ENCODE measurements at places on chromosomes 7 and 10.
A peak's percentile ranks its signal among the peaks of the same experiment; 100 is the strongest.

DNA sequence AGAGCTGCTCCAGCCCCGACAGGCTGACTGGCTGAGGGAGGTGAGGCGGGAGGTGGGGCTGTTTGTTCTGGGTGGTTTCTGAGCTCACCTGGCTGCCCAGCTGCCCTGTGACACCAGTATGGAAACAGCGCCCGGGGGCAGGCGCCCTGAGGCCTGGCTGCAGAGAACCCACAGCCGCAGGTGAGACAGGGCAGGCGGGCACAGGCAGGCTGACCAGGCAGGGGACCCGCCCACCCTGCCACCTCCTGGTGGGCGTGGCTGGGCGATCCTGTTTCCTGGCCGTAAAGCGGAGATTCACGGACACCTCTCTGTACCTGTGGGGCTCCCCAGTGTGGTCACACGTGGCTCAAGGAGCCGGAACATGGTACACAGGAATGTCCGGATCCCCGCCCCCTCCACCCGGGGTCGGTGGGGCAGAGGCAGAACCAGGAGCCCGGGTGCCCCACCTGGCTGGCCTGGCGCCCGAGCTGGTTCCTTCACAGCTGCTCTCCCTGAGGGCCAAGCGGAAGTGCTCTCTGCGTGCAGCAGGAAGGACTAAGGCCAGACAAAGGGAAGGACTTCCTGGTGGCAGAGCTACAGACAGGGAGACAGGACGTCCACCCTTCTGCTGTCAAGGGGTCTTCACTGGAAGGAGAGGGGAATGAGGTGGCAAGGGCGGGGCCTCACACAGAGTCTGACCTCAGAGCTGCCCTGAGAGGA lies 3.9 kb downstream of the MICALL2 start:
- no peak for DNase-seq

GRCh38 chr7:4091767-4092166 lies 590.3 kb upstream of the FOXK1 start:
- no peak for DNase-seq

GRCh38 chr7:2571409-2571808 lies 12.6 kb downstream of the IQCE start:
- DNase-seq = no peak

GRCh38 chr7:157687158-157687557 lies 350.4 kb downstream of the DNAJB6 start:
- no peak for DNase-seq

DNA sequence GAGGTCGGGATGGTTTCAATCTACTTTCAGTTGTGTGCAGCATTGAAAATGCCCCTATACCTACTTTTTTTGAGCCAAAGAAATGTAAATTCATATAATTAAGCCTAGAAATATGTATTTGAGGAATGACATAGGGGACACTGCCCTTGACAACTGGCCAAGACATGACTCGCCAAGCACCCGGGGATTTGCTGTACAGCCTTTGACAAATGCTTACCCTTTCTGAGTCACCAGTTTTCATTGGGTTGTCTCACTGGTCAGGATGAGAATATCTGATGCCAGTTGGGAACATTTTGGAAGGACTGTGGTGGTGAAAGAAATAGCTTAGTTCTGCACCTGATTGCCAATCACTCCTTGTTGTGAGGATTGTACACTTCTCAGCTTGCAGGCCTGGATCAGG lies 166.8 kb upstream of the HABP2 start:
- DNase-seq = no peak

DNA sequence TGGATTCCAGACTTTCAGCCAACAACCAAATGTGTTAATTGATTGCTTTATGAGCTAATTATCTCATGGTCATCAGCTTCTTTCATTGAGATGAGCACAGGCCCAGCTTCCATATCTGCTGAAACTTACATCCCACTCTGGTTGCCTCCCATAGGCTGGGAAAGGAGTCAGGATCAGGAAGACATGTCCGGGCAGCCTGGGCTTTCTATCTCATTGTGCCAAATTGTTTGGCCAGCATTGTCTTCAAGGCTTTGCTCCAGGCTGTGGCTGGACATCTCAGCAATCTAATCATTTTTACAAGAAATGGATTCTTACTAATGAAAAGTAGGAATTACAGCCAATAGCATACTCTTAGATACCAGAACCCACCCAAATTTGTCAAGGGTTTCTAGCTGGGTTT lies 295.2 kb downstream of the CXCL12 start:
- DNase-seq = no peak

DNA sequence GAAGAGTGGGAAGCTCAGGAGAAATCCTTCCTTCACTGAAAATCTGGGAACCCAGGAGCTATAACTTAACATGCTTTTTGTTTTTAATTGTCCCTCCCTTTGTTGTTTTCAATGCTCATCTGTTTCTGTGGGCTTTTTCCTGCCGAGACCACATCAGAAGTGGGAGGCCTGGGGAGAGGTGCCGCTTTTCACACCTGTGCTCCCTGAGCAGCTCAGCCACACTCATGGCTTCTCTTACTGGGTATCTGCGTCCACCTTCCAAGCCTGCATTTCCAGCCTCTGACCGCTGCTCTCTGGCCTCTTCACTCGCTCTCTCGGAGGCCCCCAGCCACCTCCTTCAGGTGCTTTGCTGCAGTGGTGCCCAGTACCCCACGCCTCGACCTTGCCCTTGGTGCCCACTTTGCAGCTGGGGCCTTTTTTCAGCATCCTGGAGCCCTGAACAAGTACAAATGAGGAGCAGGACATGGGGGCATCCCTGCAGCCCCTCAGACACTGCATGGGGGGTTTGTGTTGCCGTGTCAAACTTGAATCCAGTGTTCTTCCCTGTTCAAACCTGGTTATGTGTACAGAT lies 9.9 kb downstream of the C7orf57 start:
- no peak for DNase-seq

DNA sequence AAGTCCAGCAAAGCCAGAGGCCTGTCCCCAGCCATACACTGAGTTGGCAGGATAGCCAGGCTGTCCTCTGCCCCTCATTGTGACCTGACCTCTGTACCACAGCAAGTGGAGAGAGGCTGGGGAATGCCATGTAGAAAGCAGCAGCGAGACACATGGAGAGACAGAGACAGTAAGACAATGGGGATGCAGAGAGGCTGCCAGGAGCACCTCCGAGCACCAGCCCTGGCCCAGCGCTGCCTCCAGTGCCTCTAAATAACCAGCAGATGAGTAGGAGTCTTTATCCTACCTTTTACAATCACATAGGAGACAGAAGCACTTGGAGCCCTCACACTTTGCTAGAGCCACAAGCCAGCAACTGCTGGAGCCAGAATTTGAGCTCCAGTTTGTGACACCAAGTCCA lies 8.1 kb downstream of the GDF2 start:
- DNase-seq = no peak

- DNase-seq = no peak
Measured at GRCh38 chr7:133649593-133649992, 396.7 kb downstream of the EXOC4 start.

DNA sequence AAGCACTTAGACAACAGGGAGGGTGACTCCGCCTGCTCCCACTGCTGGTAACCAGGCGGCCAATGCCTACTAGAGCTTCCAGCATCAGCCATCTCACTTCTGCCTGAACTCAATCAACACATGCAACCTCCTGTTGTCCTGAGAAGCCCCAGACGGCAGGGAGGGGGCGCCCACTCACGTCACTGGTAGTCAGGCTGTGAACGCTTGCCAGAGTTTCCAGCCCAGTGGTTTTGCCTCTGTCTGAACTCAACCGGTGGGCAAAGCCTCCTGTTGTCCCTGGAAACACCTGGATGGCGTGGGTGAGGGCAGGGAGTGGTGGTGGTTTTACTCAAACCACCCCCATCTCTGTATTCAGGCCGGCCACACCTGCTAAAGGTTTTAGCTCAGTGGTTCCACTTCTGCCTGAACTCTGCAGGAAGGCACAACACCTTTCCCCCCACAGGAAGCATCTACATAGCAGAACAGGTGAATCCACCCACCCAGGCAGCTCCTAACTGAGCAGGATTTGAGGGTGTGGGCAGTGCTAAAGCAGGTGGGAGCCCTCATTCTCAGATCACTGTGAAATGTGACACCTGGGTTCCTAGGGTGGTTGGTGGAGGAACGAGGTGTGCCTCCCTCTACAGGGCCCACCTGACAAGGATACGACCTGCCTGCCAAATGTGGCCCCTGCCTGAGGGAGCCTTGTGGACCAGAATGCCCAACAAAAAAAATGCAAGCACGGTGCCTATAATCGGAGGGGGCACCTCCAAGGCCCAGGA lies 563.0 kb upstream of the SEMA3D start:
- no peak for DNase-seq

DNA sequence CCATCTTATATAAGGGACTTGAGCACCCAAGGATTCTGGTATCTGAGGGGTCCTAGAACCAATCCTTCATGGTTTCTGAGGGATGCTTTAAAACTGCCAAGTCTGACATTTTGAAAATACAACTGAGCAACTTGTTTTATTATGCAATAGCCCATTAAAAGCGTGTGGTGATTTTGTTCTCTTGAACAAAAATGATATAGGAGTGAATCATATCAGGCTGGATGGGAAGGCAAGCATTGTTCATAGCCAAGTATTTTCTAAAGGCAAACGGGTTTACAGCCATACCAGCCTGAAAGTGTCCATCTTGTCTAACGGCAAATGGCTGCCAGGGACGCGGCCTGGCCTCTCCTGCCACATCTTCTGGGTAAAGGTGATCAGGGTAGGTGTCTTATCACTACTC lies 23.4 kb downstream of the RPP38 start:
- DNase-seq = no peak

DNA sequence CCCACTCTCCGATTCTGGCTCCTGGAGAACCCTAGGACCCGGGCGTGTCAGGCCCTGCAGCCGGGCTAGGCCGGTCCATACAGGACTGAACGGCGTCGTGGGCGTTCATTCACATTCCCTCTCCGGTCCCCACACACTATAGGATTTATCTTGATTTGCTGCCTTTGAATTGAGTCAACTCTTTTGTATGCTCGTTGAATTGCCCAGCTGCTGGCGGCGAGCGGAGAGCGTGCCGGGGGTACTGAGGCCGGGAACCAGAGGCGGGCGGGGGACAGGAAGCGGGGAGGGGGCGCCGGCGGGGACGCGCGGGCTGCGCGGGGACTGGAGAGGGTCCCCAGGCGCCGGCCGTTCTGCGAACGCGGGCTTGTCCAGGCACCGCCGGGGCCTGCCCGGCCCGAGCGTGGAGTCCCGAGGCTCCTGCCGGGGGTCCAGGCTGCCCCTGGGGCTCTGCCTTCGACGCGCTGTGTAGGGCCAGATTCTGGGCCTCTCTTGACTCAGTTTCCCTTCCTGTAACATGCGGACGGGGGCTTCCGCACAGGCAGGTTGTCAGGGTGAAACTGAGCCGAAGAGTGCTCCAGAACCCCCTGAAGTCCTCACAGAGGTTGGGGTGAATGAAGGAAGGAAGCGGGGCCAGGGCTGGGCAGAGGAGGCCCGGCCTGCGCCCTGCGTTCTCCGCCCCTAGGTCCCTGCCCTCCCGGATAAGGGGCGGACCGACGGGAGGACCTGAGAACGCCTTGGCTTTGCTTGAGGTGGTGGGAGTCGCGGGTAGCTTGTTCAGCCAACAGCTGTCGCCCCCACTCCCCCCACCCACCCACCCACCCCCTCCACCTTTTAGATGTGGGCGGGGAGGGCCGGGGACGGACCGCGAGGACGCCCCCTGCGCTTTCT lies 769 bp upstream of the ELFN1 start:
- DNase-seq = no peak

DNA sequence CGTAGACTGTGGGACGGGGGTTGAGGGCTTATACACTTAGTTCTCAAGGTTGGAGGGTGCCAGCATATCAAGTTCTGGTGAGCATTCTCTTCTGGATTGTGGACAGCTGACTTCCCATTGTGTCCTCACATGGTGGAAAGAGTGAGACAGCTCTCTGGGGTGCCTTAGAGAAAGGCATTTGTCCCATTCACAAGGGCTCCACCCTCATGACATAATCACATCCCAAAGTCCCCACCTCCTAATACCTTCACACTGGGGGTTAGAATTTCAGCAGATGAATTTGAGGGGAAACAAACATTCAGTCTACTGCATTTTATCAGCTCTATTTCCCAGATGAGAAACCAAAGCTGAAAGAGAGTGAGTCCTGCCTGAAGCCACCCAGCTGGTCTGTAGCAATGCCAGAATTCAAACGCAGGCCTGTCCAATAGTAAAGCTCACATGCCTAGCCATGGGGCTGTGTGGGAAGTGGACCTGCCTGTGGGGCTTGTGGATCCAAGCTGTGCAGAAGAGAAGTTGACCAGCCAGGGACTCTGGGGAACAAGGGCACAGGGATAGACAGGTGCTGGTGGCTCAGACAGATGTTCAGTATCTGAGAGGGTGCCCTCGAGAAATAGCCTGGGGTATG lies 34.9 kb upstream of the LOXL4 start:
- DNase-seq = no peak

DNA sequence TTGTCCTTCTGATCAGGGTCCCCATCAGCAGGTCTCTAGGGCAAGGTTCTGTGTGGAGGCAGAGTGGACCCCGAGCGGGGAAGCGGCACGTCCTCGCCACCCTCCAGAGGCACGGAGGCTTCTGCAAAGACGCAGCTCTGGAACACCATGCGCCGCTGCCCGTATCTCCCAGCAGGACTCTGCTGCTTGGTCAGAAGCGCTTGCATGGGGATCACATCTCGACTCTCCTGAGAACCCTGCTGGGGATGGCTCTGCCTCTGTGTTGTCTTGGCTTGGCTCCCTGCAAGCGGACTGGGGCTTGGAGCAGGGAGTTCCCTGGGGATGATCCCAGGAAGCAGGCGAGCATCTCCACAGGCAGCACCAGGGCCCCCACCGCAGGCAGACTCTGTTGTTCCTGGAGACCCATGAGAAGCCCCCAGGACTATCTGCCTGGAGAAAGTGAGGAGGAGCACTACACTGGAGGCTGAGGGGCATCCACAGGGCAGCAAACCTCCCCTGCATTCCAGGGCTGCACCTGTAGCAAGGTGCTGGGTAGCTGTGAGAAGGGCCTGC lies 520.5 kb downstream of the GLRX3 start:
- no peak for DNase-seq

- no peak for DNase-seq
Measured at GRCh38 chr7:46544396-46545008, 623.4 kb upstream of the IGFBP3 start.

GRCh38 chr10:78571286-78571685 lies 497.5 kb upstream of the ZMIZ1 start:
- no peak for DNase-seq

GRCh38 chr7:50660040-50660829 lies 95.0 kb upstream of the DDC start:
- DNase-seq = peak; percentile 82

DNA sequence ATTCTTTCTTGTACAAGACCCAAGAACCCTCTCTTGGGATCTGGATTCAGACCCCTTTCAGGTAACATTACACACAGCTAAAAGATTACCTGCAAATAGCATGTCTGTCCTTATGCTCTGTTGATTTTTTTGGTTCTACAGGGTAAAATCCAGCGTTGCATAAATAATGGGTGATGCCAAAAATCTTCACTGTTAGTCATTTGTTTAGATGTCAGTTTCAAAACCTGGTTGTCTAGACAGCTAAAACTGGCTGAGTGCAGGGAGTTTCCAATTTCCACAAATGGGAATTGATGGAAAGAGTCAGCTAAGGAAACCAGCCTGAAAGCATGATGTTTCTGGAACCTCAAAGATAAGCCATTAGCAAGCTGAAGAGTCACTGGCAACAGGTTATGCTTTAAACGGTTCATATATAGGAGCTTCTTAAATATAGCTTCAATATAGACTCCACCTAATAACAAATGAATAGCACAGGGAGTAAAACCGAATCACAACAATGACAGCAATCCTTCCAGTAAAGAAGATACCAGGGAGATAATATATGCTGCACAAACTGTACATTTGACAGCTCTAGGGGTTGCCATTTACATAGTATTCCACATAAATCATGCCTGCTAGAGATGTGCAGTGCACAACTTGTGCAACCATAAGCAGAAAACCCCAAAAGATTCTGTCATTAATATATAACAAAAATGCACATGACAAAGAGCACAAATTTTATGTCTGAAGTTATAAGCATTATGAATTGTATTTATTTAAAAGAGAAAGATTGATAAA lies 20.4 kb downstream of the CCDC71L start:
- DNase-seq = no peak
